ENCODE measurements at places on chromosomes 16 and 17.

GRCh38 chr17:73278465-73279453, 17.1 kb upstream of the CPSF4L start:
- peak; percentile 52 for DNase-seq

GRCh38 chr17:6831661-6832263, at the start of gene TEKT1:
Gene TEKT1, minus strand, starts transcription at chr17:6831729. Its CDS starts 1,353 bp downstream, at chr17:6830376.
- peak; percentile 79 for DNase-seq

GRCh38 chr17:16817201-16817600, 127.2 kb downstream of the CCDC144A start:
- DNase-seq: no peak

DNA sequence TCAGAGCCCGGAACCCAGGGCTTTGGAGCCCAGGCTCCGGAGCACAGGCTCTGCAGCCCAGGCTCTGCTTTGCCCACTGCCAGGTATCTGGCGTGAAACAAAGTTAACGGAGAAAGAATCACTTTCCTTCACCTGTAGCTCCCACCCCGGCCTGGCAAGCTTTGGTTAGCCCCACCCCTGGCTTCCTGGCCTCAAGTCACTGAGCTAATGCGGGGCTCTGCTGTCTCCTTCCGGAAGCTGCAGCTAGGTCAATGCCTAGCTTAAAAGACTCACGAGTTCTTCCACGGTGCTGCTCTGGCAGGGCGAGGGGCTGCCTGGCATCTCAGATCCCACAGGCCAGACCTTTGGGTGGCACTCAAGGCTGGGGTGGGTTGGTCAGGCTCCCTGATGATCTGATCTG, 21.1 kb upstream of the SPPL2C start:
- no peak for DNase-seq

- no peak for DNase-seq
Measured at GRCh38 chr17:647324-648197, 67.1 kb downstream of the VPS53 start.

- DNase-seq: peak; percentile 62
Measured at GRCh38 chr16:10895053-10895946, 18.3 kb downstream of the CIITA start.

DNA sequence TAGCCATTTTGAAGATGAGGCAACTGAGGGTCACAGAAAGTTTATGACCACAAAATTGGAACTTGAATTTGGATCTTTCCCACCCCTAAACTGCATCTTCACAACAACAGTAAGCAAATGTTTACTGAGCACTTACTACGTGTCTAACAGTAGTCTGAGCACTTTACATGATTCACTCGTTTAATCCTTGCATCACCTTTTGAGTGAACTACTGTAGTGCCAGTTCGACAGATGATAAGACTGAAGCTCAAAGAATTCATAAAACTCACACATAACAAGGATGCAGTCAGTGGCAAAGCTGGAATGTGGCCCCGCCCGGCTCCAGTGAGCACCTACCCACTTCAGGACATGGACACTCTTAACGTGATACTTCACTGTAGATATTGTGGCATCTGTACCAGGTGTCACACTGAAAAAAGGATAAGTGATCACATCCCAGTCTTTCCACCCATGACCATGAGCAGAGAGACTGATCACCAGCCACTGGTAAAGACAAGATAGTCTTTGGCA, 36.0 kb upstream of the HLF start:
- DNase-seq: no peak

GRCh38 chr17:71710816-71711215, 410.0 kb upstream of the SOX9 start:
- no peak for DNase-seq

GRCh38 chr17:64128787-64129514, 993 bp downstream of the ERN1 start:
- DNase-seq: peak; percentile 42

DNA sequence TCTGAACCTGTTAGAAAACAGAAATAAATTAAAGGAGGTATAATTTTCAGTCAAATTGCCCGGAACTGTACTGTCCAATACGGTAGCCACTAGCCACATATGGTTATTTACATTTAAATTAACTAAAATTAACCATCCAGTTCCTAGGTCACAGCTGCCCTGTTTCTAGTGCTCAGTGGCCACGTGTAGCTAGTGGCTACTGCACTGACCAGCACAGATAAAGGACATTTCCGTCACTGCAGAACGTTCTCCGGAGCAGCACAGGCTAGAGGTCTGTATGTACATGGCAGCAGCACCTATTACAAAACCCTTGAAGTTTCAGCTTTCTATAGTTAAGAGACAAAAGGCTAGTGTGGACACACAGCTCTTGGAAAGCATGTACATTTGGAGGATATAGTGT, 33.7 kb downstream of the CPSF4L start:
- DNase-seq: no peak

GRCh38 chr16:26747760-26748159, 319.0 kb upstream of the C16orf82 start:
- DNase-seq: no peak

DNA sequence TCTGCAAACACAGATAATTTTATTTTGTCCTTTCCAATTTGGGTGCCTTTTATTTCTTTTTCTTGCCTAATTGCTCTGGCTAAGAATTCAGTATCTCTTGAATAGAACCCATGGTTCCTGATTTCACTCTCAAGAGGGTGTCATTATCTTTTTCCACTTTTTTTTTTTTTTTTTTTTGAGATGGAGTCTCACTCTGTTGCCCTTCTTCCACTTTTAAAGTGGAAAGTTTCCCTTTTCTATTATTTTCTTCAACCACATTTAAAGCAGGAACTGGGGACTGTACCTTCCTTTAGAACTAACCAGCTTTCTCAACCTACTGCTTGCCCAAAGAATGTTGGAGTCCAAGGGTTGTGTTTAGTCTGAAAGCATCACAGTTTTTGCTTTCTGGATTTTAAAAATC, 31.1 kb downstream of the SLFN11 start:
- DNase-seq: no peak

GRCh38 chr16:74607310-74607961, 522 bp upstream of the GLG1 start:
- no peak for DNase-seq

- DNase-seq: no peak
Measured at GRCh38 chr17:17058304-17058703, 16.0 kb downstream of the MPRIP start.

GRCh38 chr17:47959825-47960655, 2.4 kb upstream of the PRR15L start:
- no peak for DNase-seq

DNA sequence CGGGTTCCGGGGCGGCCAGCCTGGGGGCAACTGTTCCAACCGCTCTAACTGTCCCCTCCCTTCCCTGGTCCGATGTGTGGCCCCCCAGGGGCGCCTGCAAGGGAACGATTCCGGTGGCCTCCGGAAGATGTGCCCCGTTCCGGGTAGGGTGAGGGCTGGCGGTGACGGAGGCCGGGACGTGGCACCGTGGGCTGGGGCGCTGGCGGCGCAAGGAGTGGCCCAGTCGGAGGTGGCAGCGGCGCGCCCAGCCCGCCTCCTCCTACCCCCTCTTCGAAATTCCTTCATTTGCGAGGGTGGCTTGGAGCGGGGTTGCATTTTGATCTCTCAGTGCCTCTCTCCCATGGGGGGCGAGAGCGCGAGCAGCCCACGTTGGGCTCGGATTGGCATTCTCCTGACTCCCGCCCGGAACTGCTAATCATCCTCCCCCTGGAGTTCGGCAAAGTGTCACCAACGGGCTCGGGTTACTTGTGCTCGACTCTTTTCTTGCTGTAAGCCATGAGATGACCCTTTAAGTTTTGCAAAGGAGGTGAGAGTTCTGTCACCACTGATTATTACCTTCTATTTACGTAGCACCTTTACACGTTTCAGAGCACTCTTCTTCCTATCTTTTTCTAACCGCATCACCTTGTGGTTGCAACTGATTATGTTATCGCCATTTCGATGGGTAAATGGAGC, 622 bp downstream of the NDEL1 start:
- DNase-seq: peak; percentile 74

DNA sequence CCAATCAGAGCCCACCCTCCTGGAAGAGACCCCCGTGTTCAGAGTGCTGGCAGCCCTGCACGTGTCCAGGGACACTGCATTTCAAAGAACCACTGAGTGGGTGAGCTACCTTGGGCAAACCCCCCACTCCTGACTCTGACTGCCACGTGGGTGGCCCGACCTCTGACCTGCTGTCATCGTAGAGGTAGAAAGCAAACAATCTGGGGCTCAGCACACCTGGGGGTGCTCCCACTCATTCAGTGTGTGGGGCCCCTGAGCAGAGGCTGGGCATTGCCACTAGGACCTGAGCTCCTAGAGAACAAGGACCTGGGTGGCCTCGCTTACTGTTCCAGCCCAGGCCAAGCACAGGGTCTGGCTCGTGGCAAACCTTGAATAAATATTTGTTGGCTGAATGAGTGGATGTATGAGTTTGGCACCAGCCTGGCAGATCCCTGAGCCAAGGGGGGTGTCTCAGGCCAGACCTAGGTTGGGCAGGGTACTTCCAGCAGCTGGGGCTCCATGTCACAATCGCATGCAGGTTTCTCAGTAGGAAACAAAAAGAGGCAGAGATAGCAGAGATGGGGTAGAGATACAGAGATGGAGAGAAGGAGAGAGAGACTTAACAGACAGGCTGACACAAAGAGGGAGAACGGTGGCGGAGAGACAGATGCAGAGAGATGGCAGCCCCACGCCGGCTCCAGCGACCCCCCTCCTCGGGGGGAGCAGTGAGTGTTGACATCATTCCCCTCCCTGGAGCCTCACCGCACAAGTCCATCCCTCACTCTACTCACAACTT, 5.4 kb upstream of the DRC7 start:
- no peak for DNase-seq

- peak; percentile 83 for DNase-seq
Measured at GRCh38 chr16:81778861-81779535, at the start of gene PLCG2. Gene PLCG2, plus strand, starts transcription at chr16:81779291. Its CDS starts 6,699 bp downstream, at chr16:81785990.

- no peak for DNase-seq
Measured at GRCh38 chr17:17179371-17179827, 26.7 kb downstream of the PLD6 start.

- DNase-seq: no peak
Measured at GRCh38 chr17:74408262-74408661, 23.6 kb upstream of the GPRC5C start.

- DNase-seq: no peak
Measured at GRCh38 chr17:45966606-45967280, 32.3 kb upstream of the STH start.

DNA sequence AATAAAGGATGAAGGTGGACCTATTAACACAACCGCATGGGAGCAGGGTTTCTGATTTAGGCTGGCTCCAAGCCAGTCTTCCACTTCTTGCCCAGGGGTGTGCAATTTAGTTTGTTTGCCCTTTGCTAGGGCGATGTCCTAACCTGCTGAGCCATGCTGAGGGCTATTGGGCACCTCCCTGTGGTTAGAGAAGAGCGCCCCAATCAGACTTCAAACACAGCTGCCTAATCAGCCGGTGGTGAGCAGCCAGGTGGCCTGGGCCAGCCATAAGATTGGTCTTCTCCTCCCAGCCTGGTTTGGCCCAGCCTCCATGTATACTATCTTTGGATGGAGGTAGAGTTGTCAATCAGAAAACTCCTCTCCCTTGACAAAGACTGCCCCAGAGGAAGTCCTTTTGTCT, 15.7 kb downstream of the TMEM94 start:
- no peak for DNase-seq

GRCh38 chr16:66091471-66091891, 275.0 kb upstream of the CDH5 start:
- DNase-seq: no peak

- DNase-seq: no peak
Measured at GRCh38 chr17:40482722-40483121, 18.7 kb downstream of the TNS4 start.

GRCh38 chr17:64779376-64780095, 117.4 kb upstream of the SMURF2 start:
- DNase-seq: no peak

DNA sequence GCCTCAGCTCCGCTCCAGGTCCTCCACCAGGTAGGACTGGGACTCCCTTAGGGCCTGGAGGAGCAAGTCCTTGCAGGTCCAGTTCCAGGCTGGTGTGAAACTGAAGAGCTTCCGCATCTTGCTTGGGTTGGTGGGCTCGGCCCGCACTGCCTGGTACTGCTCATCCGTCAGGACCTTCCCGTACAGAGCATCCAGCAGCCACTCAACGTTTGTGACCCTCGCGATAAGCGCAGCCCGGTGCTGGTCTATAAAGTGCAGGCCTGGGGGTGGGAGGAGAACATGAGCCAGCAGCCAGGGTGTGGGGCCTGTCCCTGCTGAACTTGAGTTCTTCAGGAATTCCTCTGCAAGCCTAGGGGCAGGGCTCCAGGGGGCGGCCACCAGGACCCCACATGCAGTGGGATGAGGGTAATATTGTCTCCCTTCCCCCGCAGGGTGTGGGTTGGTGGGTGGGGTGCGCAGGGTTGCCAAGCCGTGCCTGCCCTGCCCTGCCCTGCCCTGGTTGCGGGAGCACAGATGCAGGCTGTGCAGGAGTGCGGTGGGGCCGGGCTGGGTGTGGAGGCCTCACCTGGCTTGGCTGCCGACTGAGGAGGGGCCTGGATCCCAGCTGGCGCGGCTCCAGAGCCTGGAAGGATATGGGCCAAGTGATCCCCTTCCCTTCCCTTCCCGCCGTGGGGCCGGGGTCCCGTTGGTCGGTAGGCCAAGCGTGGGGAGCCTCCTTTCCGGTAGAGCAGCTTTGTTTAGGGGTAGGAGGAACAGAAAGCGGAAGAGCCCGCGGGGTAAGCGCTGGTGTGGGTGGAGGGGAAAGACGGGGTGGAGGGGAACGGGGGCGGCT, 762 bp downstream of the PYCARD start:
- DNase-seq: peak; percentile 48

DNA sequence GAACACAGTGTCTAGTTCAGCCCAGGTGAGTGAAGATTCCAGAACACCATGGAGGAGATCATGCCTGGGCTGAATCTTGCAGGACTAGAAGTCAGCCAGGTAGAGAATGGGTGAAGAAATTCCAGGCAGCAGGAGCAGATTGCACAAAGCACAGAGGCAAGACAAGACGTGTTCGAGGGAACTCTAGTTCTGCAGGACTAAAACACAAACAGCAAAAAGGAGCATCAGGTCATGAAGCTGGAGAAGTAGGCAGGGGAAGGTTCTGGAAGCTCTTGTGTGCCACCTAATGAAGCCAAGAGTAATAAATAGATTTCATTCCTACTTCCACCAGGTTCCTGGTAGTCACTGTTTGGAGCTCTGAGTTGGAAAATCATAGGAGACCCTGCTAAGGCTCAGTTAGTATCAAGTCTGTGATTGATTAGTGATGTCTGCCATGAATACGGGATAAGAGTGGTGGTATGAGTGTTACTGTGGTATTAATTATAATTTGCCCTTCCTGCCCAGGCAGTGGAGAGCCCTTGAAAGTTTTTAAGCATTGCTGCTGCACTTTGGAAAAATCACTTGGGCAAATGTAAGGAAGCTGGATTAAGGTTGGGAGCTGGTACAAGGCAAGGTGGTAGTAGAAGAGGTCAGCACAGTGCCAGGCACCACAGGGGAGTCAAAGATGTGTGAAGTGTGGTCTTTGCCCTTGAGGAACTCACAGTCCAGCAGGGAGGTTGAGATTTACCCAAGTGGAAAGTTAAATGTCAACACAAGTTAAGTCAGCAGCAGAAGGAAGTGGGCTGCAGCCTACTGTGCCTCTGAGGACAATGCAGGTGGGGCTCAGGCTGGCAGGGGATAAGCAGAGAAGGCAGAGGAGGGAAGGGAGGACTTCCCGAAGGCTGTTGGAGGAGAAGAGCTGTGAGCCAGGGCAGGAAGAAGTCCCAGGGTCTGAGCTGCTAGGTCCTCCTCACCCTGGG, 13.5 kb upstream of the FOXN1 start:
- no peak for DNase-seq

All from left cardiac atrium (tissue), 4 donors.